ENCODE measurements at places on chromosomes 7 and 10. TPM values are rescaled to one million over a fixed set of nuclear protein-coding genes. Genes with fewer than 3 reads are reported as not detected.

DNA sequence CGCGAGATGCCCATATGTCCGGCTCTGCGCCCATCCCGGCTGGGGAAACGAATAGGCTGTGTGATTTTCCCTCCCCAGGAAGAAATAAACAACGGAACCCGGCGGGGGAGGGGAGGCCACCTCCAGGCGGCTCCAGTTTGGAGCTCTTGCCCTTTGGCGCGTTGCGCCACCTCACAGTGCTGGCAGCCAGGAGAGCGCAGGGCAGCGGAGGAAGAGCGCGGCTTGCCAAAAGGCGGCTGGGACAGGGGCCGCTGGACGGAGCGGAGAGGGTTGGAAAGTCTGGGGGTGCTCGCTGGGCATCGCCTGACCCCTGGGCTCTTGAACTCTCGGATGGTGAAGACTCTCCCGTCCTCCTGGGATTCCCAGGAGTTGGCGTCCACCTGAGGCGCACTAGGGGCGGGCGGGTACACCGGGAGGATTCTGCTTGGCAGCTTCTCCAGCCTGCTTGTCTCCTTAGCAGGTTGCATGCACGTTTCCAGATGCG is 5.3 kb upstream of the NEUROG3 start:
- DNase-seq = no peak
- no peaks in the 10 kb centered on the region for H3K36me3 ChIP-seq
- H3K4me3 ChIP-seq = no peak overlapping the region
- H3K27me3 ChIP-seq = peaks cover 22% of the 10 kb centered on the region
- H3K4me1 ChIP-seq = no peaks in the 10 kb centered on the region
- no peak overlapping the region for H3K27ac ChIP-seq

- H3K4me1 ChIP-seq = no peaks in the 10 kb centered on the region
- H3K4me3 ChIP-seq = no peak overlapping the region
- no peaks in the 10 kb centered on the region for H3K36me3 ChIP-seq
- DNase-seq = no peak
Measured at GRCh38 chr10:112282086-112282485, 1.1 kb upstream of the TECTB start.

DNA sequence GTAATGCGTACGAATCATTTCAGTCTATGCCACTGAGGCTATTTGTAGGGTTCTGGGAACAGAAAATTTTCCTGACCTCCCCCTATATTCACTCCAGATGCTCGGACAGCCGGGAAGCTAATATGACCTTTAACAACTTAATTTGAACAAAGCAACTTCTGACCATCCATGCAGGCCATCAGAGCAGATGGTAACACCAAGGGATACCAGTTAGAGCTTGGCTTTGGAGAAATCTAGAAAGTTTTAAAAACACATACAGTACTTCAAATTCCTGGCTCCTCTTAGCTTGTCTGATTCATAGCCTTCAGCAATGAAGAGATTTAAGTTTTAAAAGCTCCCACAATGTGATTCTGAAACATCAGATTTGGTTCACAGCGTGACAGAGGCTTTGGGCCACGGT is 257.3 kb downstream of the GPAM start:
- DNase-seq = no peak
- H3K27ac ChIP-seq = no peak overlapping the region
- H3K4me3 ChIP-seq = no peak overlapping the region
- H3K36me3 ChIP-seq = no peaks in the 10 kb centered on the region
- no peaks in the 10 kb centered on the region for H3K27me3 ChIP-seq

DNA sequence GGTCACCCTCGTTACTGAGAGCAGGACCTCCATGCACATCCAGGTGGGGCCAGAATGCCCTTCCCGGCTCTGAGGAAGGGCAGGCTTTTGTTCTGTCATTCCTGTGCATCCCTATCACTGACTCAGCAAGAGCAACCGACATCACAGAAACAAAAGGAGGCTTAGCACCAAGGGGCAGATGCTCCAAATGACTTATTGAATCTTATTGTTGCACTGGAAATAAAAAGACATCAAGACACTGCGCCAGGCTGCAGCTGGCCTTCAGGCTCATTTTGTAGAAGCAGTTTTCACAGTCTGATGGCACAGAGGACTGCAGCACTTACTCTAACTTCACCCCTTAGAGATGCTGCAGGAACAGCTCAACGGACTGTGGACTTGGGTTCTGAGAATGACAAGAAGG is 126.4 kb downstream of the PAXIP1 start:
- no peaks in the 10 kb centered on the region for H3K36me3 ChIP-seq
- no peak overlapping the region for H3K27ac ChIP-seq
- H3K27me3 ChIP-seq = no peaks in the 10 kb centered on the region
- H3K4me3 ChIP-seq = no peak overlapping the region

- no peak overlapping the region for H3K27ac ChIP-seq
- no peaks in the 10 kb centered on the region for H3K36me3 ChIP-seq
- no peak for DNase-seq
- no peak overlapping the region for H3K4me3 ChIP-seq
- no peaks in the 10 kb centered on the region for H3K4me1 ChIP-seq
- H3K27me3 ChIP-seq = no peaks in the 10 kb centered on the region
Measured at GRCh38 chr7:143960813-143961610, 6.4 kb downstream of the OR2F1 start.

DNA sequence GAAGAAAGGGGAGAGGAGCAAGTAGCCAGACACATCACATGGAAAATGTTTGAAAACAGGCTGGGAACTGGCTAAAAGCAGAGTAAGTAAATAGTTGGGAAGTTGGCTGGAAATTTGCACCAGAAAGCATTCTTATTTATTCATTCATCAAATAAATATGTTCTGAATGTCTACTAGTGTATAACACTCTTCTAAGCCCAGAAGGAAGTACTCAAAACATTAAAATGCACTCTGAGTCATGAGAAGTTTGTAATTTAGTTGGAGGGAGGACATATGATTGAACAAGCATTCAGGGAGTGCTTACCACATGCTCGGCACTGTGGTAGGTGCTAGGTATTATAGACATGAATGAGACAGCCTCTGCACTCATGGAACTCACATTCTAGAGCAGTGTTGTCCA is 37.0 kb upstream of the CNNM1 start:
- no peaks in the 10 kb centered on the region for H3K27me3 ChIP-seq
- H3K4me3 ChIP-seq = no peak overlapping the region
- no peak overlapping the region for H3K27ac ChIP-seq
- no peak for DNase-seq
- no peaks in the 10 kb centered on the region for H3K36me3 ChIP-seq

DNA sequence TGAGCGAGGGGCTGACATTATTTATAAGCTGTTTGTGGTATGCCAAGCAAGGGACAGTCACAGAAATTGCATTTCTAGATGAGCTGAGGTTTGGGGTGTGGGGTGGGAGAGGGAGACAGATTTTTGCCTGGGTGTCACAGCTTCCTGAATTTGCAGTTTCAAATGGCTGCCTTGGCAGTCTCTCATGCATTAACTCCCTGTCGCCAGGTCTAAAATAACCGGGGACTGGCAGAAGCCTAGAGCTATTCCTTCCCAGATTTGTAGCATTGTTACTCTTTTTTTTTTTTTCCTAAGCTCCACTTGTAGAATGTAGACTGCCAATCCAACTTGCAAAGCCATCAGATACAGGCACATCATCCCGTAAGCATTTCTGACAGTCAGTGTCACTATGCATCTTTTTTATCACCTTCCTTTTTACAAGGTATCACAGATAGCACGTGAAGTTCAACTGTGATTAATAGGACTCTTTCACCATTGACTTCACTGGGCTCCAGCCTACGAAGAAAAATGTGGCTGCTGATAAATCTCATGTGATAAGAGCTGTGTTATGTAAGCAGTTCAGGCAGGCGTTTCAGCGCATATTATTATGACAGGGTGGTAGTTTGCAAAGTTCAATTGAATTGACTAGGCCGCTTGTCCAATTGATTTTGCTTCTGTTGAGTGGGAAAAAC is 130.7 kb upstream of the CELF2 start:
- no peak overlapping the region for H3K4me3 ChIP-seq
- no peak for DNase-seq
- no peaks in the 10 kb centered on the region for H3K36me3 ChIP-seq

DNA sequence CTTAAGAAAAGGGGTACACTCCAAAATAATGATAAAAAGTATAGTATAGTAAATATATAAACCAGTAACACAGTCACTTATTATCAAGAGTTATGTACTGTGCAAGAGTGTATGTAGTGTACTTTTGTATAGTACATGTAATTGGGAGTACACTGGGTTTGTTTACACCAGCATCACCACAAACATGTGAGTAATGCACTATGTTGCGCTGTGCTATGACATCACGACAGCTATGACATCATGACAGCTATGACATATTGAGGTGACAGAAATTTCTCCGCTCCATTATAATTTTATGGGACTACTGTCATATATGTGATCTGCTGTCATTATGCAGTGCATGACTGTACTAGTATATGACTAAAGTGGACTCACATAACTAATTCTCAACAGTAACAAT is 84.6 kb downstream of the KMT2C start:
- no peak overlapping the region for H3K27ac ChIP-seq
- no peaks in the 10 kb centered on the region for H3K27me3 ChIP-seq
- no peaks in the 10 kb centered on the region for H3K4me1 ChIP-seq
- no peak for DNase-seq

DNA sequence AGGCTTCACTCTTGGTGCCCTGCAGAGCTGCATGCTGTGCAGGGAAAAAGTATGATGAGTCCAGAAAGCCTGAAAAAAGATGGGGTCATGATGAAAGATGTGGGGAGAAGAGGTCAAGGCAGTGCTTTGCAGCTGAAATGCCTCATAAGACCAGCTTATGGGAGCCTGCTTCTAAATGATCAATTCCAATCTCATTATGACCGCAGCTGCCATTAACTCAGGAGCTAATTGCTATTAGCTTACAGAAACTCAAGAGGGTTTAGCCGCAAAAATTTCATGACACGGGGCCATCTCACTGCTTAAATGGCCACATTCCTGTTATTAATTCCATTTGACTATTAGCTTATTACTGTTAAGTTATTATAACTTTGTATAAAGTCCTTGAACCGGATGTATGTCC is 502.9 kb upstream of the ZMIZ1 start:
- H3K4me3 ChIP-seq = no peak overlapping the region
- no peaks in the 10 kb centered on the region for H3K36me3 ChIP-seq
- DNase-seq = no peak
- no peak overlapping the region for H3K27ac ChIP-seq
- H3K4me1 ChIP-seq = peaks cover 7% of the 10 kb centered on the region
- no peaks in the 10 kb centered on the region for H3K27me3 ChIP-seq

DNA sequence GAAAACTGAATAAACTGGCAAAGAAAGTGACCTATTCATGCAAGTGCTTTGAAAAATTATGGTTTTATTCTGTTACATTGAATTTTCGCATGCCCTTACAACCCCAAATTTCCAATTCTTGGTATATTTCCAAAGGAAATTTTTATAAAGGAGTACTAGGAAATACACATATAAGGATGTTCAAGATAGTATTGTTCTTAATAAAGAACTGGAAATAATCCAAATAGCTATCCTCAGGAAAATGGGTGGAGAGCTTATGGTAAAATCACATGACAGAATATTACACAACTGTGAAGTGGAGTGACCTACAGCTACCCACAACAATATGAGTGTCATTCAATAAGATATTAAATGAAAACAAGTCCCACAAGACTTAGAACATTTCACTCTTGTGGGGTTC is 138.9 kb upstream of the BMPER start:
- H3K4me1 ChIP-seq = no peaks in the 10 kb centered on the region
- DNase-seq = no peak
- no peaks in the 10 kb centered on the region for H3K36me3 ChIP-seq
- no peak overlapping the region for H3K27ac ChIP-seq

The PPP1R3A gene
- not detected for total RNA-seq

The FAM25C gene
- total RNA-seq = not detected
